ENCODE measurements at places on chromosomes 12 and 14.

DNA sequence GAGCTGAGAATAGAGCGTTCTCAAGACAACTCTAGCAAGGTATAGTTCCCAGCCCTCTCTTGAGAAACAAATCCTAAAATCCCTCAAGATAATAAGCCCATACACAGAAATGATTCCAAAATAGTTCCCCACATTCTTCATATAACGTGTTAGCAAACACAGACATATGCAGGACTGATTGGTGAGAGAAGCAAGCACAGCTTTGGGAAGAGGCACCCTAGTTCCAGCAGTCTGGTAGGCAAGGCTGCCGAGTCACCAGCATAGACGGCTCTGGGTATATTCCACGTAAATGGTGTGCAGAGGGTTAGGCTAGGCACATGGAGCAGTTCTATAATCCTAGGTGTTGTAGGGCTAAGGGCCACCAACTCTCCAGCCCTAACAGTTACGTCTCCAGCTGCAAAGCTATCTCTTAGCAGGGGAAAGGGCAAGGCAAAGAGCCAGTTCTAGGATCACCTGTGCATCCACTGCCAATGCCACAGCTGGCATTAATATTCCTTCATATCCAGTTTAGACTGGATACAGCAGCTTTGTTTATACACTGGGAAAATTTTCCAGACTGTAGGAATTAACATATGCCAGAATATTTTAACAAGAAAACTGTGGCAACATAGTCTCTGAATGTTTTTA, 52.9 kb downstream of the SH2B3 start:
- peaks cover 26% of the 10 kb centered on the region for H3K36me3 ChIP-seq
- H3K27ac ChIP-seq = no peak overlapping the region
- peaks cover 6% of the 10 kb centered on the region for H3K4me1 ChIP-seq
- DNase-seq = no peak
- H3K4me3 ChIP-seq = no peak overlapping the region
- H3K27me3 ChIP-seq = no peaks in the 10 kb centered on the region

GRCh38 chr12:104263580-104264358, 39.8 kb upstream of the EID3 start:
- DNase-seq = no peak
- H3K4me3 ChIP-seq = no peak overlapping the region

GRCh38 chr12:131390412-131391334, 320.2 kb upstream of the SFSWAP start:
- H3K27ac ChIP-seq = no peak overlapping the region
- no peaks in the 10 kb centered on the region for H3K27me3 ChIP-seq
- no peaks in the 10 kb centered on the region for H3K36me3 ChIP-seq
- H3K4me1 ChIP-seq = no peaks in the 10 kb centered on the region
- DNase-seq = no peak
- no peak overlapping the region for H3K4me3 ChIP-seq

GRCh38 chr12:31220061-31220460, 105.9 kb downstream of the SINHCAF start:
- no peak overlapping the region for H3K27ac ChIP-seq
- H3K4me1 ChIP-seq = no peaks in the 10 kb centered on the region
- no peaks in the 10 kb centered on the region for H3K36me3 ChIP-seq
- H3K4me3 ChIP-seq = no peak overlapping the region
- H3K27me3 ChIP-seq = no peaks in the 10 kb centered on the region

GRCh38 chr14:20855652-20856291, 35.4 kb upstream of the RNASE3 start:
- no peaks in the 10 kb centered on the region for H3K36me3 ChIP-seq
- no peaks in the 10 kb centered on the region for H3K27me3 ChIP-seq
- DNase-seq = no peak
- H3K27ac ChIP-seq = no peak overlapping the region
- H3K4me3 ChIP-seq = no peak overlapping the region

- H3K36me3 ChIP-seq = no peaks in the 10 kb centered on the region
- H3K27me3 ChIP-seq = no peaks in the 10 kb centered on the region
- no peak overlapping the region for H3K4me3 ChIP-seq
- no peak overlapping the region for H3K27ac ChIP-seq
These were observed 612.7 kb upstream of the ATP2B1 start for GRCh38 chr12:90321369-90321768.

DNA sequence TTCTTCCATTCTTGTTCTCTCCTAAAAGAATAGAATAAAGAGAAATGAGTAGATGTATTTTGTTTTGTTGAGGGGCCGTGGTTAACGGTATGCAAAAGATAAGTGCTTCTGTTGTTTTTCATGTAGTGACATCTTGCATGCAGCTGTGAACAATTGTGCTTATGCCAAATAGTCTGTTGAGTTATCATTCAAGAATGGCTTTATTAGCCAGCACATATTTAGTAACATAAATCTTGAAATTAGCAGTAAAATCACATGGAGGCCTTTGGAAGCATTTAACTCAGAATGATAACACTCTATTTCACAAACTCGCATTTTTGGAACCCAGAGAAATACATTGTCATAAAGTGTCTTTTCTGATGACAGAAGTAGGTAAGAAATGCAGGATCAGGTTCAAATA, 1772.0 kb upstream of the FLRT2 start:
- no peak for DNase-seq
- no peak overlapping the region for H3K27ac ChIP-seq
- H3K36me3 ChIP-seq = no peaks in the 10 kb centered on the region

DNA sequence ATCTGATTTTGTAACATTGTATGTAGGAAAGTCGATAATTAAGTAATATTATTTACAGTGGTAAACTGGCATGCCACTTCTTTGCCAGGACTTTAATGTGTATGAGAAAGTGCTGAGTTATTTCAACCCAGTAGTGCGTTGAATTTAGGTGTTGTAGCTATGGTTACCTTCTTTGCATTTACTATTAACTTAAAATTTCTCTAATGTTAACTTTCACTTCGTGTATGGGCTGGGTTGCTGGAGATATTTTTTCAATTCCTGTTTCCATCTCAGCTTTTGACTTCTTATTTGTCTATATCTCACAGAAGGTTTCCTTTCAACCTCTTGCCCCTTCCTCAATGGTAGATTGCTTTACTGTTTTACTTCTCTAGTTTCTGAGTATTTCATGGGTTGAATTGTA, 1345.6 kb downstream of the FSCB start:
- H3K4me3 ChIP-seq = no peak overlapping the region
- H3K27ac ChIP-seq = no peak overlapping the region
- no peaks in the 10 kb centered on the region for H3K36me3 ChIP-seq
- H3K27me3 ChIP-seq = no peaks in the 10 kb centered on the region
- no peaks in the 10 kb centered on the region for H3K4me1 ChIP-seq
